ENCODE measurements at places on chromosomes 6 and 20.

DNA sequence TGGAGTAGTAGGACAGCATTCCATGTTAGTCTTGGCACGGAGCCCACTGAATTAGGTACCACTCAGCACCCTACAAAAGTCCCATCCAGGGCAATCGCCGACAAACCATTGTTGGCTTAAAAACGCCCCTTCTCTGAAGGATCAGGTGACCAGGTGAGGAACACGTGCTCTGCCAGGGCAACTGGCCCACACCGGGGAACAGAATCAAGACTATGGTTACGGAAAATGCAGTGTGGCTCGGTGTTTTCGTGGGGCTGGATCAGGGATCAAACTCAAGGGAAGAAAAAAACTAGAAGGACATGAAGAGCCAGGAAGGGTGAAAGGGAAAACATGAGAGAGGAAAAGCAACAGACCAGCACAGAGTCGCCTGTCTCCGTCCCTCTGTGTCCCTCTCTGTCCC, 177.8 kb upstream of the ARID1B start:
- no peak overlapping the region for H3K4me3 ChIP-seq
- no peak for DNase-seq
- no peaks in the 10 kb centered on the region for H3K27me3 ChIP-seq
- H3K36me3 ChIP-seq = no peaks in the 10 kb centered on the region
- H3K27ac ChIP-seq = no peak overlapping the region

DNA sequence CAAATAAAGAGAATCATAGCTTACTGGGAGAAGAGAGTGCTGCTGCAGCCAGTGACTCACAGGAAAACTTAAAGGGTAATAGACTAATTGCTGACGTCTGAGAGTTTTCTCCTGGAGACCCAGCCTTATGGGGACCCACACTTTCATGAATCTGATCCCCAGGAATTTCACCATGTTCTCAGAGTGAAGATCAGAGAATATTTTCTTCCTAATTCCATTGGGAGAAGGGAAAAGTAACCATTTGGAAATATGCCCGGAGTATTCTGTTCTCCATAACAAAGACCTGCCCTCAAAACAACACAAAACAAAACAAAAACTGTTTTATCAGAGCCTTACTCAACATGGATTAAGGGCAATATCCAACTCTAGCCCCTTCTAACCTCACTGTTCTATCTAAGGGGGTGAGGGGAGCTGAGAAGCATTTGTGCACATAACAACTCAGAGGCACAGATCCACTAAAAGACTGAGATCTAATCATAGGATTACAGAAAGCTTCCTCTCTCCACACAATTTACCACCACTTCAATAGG, 168.2 kb upstream of the SSTR4 start:
- H3K4me1 ChIP-seq = no peaks in the 10 kb centered on the region
- H3K36me3 ChIP-seq = no peaks in the 10 kb centered on the region
- DNase-seq = no peak
- H3K27me3 ChIP-seq = no peaks in the 10 kb centered on the region
- no peak overlapping the region for H3K27ac ChIP-seq

GRCh38 chr20:407133-407952, 756 bp upstream of the RBCK1 start:
- peak overlapping the region; percentile 84 for H3K27ac ChIP-seq
- peak; percentile 57 for DNase-seq
- peak overlapping the region; percentile 52 for H3K4me3 ChIP-seq
- H3K27me3 ChIP-seq = no peaks in the 10 kb centered on the region
- H3K4me1 ChIP-seq = peaks cover 16% of the 10 kb centered on the region

- H3K36me3 ChIP-seq = no peaks in the 10 kb centered on the region
- DNase-seq = no peak
- no peak overlapping the region for H3K4me3 ChIP-seq
- H3K27ac ChIP-seq = no peak overlapping the region
These were observed 19.1 kb downstream of the ZFP64 start for GRCh38 chr20:52172392-52173047.

- peak overlapping the region; percentile 62 for H3K27ac ChIP-seq
- H3K36me3 ChIP-seq = no peaks in the 10 kb centered on the region
- DNase-seq = no peak
- H3K4me3 ChIP-seq = peak overlapping the region; percentile 69
- peaks cover 23% of the 10 kb centered on the region for H3K4me1 ChIP-seq
These were observed 48.0 kb downstream of the OR2B2 start for GRCh38 chr6:27863962-27864905.

DNA sequence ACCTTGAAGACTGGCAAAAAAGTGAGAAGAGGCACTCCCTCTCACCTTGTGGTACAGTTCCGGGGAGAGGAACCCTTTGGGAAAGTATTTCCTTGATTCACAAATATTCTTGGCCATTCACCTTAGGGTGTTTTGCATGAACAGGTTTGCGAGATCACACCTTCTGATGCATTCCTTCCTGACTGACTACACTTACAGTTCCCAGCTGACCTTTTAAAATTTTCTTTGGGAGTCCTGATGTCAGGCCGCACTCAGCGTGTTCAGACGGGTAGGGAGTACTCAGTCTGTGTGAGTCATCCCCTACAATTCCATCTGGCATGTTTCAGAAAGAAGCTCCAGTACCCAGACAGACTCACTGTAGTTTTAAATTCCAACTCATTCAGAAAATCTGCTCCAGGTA, 1.7 kb downstream of the ADGRF4 start:
- no peak overlapping the region for H3K27ac ChIP-seq
- H3K4me3 ChIP-seq = no peak overlapping the region
- H3K36me3 ChIP-seq = no peaks in the 10 kb centered on the region
- no peak for DNase-seq
- H3K4me1 ChIP-seq = no peaks in the 10 kb centered on the region

GRCh38 chr6:111626441-111626840, 20.8 kb upstream of the TRAF3IP2 start:
- H3K27me3 ChIP-seq = no peaks in the 10 kb centered on the region
- H3K4me3 ChIP-seq = no peak overlapping the region
- no peaks in the 10 kb centered on the region for H3K36me3 ChIP-seq
- no peaks in the 10 kb centered on the region for H3K4me1 ChIP-seq

GRCh38 chr20:38005903-38006302, 27.4 kb downstream of the TTI1 start:
- no peak for DNase-seq
- no peak overlapping the region for H3K4me3 ChIP-seq
- no peaks in the 10 kb centered on the region for H3K4me1 ChIP-seq
- H3K36me3 ChIP-seq = peaks cover 19% of the 10 kb centered on the region
- no peaks in the 10 kb centered on the region for H3K27me3 ChIP-seq

DNA sequence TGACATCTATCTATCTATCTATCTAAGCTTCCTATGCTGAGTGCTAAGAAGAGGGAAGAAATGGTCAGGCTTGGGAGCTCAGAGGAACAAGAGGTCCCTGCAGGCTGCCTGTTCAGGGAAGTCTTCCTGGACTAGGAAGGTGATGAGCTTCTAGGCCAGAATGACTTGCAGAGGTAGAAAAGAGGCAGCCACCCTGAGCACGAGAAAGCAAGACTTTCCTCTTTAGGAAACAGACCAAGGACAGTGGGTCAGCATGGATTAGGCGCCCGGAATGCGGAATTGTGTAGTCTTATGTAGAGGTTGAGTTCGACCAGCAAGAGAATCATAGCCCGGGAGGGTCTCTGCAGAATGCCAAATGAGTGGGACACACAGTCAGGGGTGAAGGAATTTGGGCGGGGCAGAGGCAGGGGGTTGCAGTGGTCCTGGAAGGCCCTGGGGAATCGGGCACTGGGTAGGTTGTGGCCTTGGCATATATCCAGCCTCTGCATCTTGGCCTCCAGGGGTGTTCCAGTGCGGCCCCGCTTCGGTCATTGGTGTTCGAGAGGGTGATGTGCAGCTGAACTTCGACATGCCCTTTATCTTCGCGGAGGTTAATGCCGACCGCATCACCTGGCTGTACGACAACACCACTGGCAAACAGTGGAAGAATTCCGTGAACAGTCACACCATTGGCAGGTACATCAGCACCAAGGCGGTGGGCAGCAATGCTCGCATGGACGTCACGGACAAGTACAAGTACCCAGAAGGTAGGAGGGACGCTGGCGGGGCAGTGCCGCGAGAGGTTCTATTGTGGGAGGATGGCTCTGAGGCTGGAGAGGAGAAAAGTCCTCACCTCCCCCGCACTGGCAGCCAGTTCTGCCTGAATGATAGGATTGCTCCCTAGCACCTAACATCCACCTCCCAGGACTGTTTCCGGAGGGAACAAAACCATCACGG, 32.1 kb downstream of the TGM3 start:
- no peak for DNase-seq
- H3K27ac ChIP-seq = no peak overlapping the region
- no peaks in the 10 kb centered on the region for H3K36me3 ChIP-seq

GRCh38 chr6:33908025-33908424, 104.2 kb upstream of the MLN start:
- no peak overlapping the region for H3K4me3 ChIP-seq
- H3K27me3 ChIP-seq = no peaks in the 10 kb centered on the region
- no peak for DNase-seq
- H3K36me3 ChIP-seq = no peaks in the 10 kb centered on the region
- no peak overlapping the region for H3K27ac ChIP-seq

- no peak overlapping the region for H3K4me3 ChIP-seq
- no peak overlapping the region for H3K27ac ChIP-seq
- DNase-seq = no peak
- H3K27me3 ChIP-seq = peaks cover 7% of the 10 kb centered on the region
These were observed 102.9 kb upstream of the SIRPA start for GRCh38 chr20:1792274-1792673.

DNA sequence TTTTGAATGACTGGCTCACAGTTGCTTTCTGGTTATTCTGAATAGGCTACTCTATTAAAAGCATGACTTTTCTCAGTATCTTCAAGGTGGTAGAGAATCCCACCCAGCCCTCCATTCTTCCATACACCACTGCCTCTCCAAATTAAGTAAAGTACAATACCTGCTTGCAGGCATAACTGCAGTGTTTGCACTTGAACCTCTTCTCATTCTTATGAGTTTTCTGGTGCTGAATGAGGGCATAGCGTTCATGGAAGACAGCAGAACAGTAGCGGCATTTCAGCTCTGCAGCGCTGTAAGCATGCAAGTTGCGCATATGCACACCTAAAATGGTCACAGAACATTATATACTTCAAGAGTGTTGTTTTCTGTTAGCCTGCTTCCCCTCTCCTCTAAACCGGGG, 12.5 kb downstream of the CTCFL start:
- H3K27ac ChIP-seq = no peak overlapping the region
- H3K4me3 ChIP-seq = no peak overlapping the region
- H3K27me3 ChIP-seq = no peaks in the 10 kb centered on the region
- DNase-seq = no peak
- no peaks in the 10 kb centered on the region for H3K4me1 ChIP-seq
- no peaks in the 10 kb centered on the region for H3K36me3 ChIP-seq

- H3K4me3 ChIP-seq = no peak overlapping the region
- H3K27ac ChIP-seq = no peak overlapping the region
- no peak for DNase-seq
- H3K27me3 ChIP-seq = no peaks in the 10 kb centered on the region
- H3K36me3 ChIP-seq = no peaks in the 10 kb centered on the region
These were observed 32.8 kb upstream of the HLA-C start for GRCh38 chr6:31304683-31305082.

GRCh38 chr20:12963416-12963815, 45.4 kb upstream of the SPTLC3 start:
- H3K27ac ChIP-seq = no peak overlapping the region
- H3K36me3 ChIP-seq = no peaks in the 10 kb centered on the region
- no peak overlapping the region for H3K4me3 ChIP-seq

GRCh38 chr6:20826378-20826777, 292.1 kb downstream of the CDKAL1 start:
- no peaks in the 10 kb centered on the region for H3K4me1 ChIP-seq
- H3K27me3 ChIP-seq = no peaks in the 10 kb centered on the region
- no peak overlapping the region for H3K4me3 ChIP-seq
- no peak overlapping the region for H3K27ac ChIP-seq

- H3K4me1 ChIP-seq = peaks cover 8% of the 10 kb centered on the region
- no peak for DNase-seq
- H3K27me3 ChIP-seq = no peaks in the 10 kb centered on the region
- no peak overlapping the region for H3K4me3 ChIP-seq
These were observed 40.4 kb upstream of the PIM1 start for GRCh38 chr6:37129566-37129965.

GRCh38 chr20:51400051-51400926, 142.2 kb downstream of the NFATC2 start:
- H3K4me1 ChIP-seq = peaks cover 71% of the 10 kb centered on the region
- peaks cover 14% of the 10 kb centered on the region for H3K36me3 ChIP-seq
- H3K27me3 ChIP-seq = no peaks in the 10 kb centered on the region
- H3K27ac ChIP-seq = peak overlapping the region; percentile 93

DNA sequence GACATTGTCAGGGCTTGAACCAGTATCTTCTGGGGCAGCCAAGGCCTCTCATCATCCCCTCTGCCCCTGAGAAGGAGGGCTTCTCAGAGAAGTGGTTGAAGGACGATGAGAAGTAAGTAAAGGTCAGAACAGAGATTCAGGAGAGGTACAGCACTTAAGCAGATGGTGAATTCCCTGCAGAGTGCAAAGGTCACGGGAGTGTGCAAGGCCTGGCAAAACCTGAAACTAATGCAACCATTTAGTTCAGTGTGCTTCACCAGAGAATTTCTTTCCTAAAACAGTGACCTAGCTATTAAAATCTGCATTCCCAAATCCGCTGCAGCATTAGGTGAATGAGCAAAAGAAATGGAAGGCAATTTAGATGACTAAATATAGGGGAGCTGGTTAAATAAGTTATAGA, 58.4 kb downstream of the TRERF1 start:
- H3K27ac ChIP-seq = no peak overlapping the region
- DNase-seq = no peak
- H3K4me1 ChIP-seq = peaks cover 43% of the 10 kb centered on the region
- H3K27me3 ChIP-seq = no peaks in the 10 kb centered on the region

GRCh38 chr20:1509237-1509636, 18.0 kb upstream of the SIRPB2 start:
- no peaks in the 10 kb centered on the region for H3K4me1 ChIP-seq
- no peak for DNase-seq
- H3K27ac ChIP-seq = no peak overlapping the region
- no peaks in the 10 kb centered on the region for H3K36me3 ChIP-seq

DNA sequence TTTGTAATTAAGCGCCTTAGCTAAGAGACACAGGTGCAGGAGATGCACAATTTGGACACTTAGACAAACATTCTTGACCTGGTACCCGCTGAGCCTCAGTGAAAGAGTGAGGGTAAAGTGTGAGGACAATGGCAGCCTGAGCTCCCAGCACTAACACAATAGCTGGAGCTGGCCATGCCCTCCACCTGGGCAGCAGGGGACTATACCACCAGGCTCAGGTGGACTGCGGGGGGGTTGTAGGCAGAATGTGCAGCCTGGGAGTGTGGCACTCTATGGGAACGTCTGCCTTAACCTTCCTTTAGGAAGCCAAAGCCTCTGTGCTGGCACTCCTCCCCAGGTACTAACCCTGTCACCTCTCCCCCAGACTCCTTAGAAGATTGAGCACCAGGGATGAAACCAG, 23.6 kb downstream of the PRKN start:
- no peaks in the 10 kb centered on the region for H3K36me3 ChIP-seq
- no peaks in the 10 kb centered on the region for H3K27me3 ChIP-seq
- H3K4me3 ChIP-seq = no peak overlapping the region
- H3K27ac ChIP-seq = no peak overlapping the region

GRCh38 chr6:136773473-136773796, 18.8 kb downstream of the MAP3K5 start:
- no peak overlapping the region for H3K27ac ChIP-seq
- H3K4me1 ChIP-seq = peaks cover 17% of the 10 kb centered on the region
- DNase-seq = no peak

- H3K4me3 ChIP-seq = no peak overlapping the region
- H3K27me3 ChIP-seq = no peaks in the 10 kb centered on the region
- no peak for DNase-seq
- H3K36me3 ChIP-seq = no peaks in the 10 kb centered on the region
These were observed 22.1 kb upstream of the EYA2 start for GRCh38 chr20:46872328-46873211.

- H3K27ac ChIP-seq = no peak overlapping the region
- no peaks in the 10 kb centered on the region for H3K36me3 ChIP-seq
- peaks cover 38% of the 10 kb centered on the region for H3K27me3 ChIP-seq
- H3K4me3 ChIP-seq = peak overlapping the region; percentile 68
- H3K4me1 ChIP-seq = peaks cover 17% of the 10 kb centered on the region
- DNase-seq = no peak
These were observed 416 bp downstream of the PTPRK start for GRCh38 chr6:128519931-128520435.

Measured in effector memory CD4-positive, alpha-beta T cell (primary cell).